ENCODE measurements at places on chromosomes 7 and 10. TPM values are rescaled to one million over a fixed set of nuclear protein-coding genes. Genes with fewer than 3 reads are reported as not detected.

The MCM10 gene
- 53.1 TPM for total RNA-seq

The FAM180A gene
- total RNA-seq = not detected

The GOLGA7B gene
- 0.93 TPM for total RNA-seq

The CYP26C1 gene
- total RNA-seq = not detected

The FFAR4 gene
- total RNA-seq = not detected

The CALCR gene
- total RNA-seq = 1.9 TPM

The ACHE gene
- total RNA-seq = 1.3 TPM

DNA sequence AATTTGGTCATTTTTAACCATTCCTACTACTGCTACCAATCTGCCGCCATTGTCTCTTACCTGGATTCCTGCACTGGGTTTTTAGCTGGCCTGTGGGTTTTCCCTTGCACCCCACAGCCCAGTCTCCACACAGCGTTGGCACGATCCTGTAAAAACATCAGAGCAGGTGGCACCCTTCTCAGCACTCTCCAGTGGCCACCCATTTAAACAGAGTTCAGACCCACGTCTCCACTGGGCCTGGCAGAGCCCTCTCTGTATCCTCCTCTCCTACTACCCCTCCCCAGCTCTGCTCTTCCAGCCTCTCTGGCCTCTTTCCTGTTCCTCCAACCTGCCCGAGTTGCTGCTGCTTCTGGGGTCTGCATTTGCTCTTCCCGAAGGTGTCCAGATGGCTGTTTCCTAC, 259.4 kb downstream of the SDK1 start:
- no peak for DNase-seq

- DNase-seq = no peak
These were observed 367.2 kb upstream of the GALNT17 start for GRCh38 chr7:70764701-70765208.

GRCh38 chr7:39609113-39609934, 14.0 kb upstream of the RALA start:
- no peak for DNase-seq

GRCh38 chr10:118595598-118596425, at the start of gene PRLHR:
TSS of gene PRLHR (minus strand) at chr10:118595648. CDS start at chr10:118595244, 404 bp downstream.
- DNase-seq = peak; percentile 53

- DNase-seq = no peak
These were observed 126.1 kb upstream of the TMEM196 start for GRCh38 chr7:19899529-19899928.

- DNase-seq = no peak
These were observed 517.8 kb upstream of the CELF2 start for GRCh38 chr10:10499839-10500238.

- no peak for DNase-seq
These were observed 108.6 kb upstream of the ABI1 start for GRCh38 chr10:26969145-26969926.

- no peak for DNase-seq
These were observed 42.3 kb downstream of the HIP1 start for GRCh38 chr7:75696263-75697037.

- no peak for DNase-seq
These were observed 28.7 kb downstream of the ERLIN1 start for GRCh38 chr10:100157156-100157555.

- no peak for DNase-seq
These were observed 105.7 kb upstream of the INHBA start for GRCh38 chr7:41808541-41808940.

DNA sequence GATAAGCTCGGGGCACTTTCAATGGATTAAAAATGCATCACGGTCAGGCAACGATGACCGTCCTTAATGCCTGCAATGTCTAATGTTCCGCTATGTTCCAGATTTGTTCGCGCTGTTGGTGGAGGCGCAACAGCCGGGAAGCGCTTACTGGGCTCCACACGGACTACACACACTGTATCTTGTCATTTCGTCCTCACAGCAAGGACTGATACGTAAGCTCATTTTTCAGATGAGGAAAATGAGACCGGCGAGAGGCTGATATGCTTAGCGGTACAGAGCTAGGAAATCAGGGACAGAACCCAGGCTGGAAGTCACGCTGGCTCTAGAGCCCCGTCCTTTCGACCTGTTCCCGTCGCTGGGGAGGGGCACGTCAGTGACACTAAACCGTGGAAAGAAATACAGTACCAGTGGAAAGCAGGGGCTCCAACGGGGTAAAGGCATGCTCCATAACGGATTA, 670 bp downstream of the TPK1 start:
- DNase-seq = peak; percentile 42

GRCh38 chr10:11949152-11949551, 93.5 kb downstream of the UPF2 start:
- no peak for DNase-seq
